Stimulated activated CD4-positive, alpha-beta T cell treated with anti-CD3 and anti-CD28 coated beads, Interleukin-1b, Interleukin-23, amount 100 ng/mL, for 1 hour (primary cell): ENCODE measurements at places on chromosomes 6 and 20.

DNA sequence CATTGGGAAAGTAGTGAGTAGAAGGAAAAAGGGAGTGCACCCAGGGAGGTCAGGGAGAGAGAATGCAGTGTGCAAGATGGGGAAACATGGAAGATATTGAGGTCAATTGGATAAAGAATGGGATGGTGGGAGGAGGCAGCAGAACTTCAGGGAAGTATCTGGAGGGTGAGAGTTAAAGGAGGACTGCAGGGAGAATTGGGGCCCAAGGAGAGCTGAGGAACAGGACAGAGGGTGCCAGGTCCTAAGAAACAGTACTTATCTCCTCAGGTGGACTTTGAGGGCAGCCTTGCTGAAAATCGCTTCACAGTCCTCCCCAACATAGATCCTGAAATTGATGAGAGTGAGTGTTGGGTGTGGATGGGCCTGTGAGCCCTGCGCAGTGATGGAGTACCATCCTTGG, 4.2 kb upstream of the SAPCD1 start:
- no peak for DNase-seq

DNA sequence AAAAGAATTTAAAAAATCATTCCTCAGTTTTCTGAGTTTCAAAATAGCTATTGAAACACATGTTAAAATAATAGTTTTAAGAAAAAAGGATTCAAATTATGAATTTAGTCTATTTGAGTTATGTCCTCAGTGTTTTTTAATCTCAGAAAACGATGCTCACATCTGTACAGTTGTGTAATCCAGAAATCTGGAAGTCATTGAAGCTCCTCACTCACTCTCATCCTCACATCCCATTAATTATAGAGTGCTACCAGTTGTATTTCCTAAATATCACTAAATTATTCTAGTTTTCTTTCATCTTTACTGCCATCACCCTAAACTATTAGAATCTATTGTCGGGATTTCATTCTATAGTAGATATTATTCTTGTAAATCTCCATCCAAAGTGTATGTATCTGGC, 234.7 kb upstream of the RIMS1 start:
- DNase-seq: no peak

DNA sequence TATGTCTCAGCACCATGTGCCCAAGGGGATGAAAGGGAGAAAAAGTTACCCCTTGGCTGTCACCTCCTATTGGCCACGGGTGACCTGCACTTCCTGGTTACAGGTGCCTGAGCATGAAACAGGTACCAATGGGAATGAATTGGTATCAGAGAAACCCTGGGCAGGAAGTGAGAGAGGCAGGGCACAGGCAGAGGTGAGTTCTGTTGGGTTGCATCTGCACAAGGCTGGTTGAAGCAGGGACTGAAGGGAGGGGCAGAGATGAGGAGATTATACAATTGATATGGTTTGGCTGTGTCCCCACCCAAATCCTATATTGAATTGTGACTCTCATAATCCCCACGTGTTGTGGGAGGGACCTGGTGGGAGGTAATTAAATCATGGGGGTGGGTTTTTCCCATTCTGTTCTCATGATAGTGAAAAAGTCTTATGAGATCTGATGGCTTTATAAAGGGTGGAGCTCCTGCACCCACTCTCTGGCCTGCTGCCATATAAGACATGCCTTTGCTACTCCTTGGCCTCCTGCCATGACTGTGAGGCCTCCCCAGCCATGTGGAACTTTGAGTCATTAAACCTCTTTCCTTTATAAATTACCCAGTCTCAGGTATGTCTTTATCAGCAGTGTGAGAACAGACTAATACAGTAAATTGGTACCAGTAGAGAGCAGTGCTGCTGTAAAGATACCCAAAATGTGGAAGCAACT, 291.8 kb downstream of the LRFN2 start:
- no peak for DNase-seq

- no peak for DNase-seq
Measured at GRCh38 chr6:43758617-43759050, 11.4 kb upstream of the VEGFA start.

GRCh38 chr6:55980627-55981211, 105.3 kb upstream of the BMP5 start:
- no peak for DNase-seq

- DNase-seq: no peak
Measured at GRCh38 chr6:144416244-144416643, 131.1 kb downstream of the UTRN start.

DNA sequence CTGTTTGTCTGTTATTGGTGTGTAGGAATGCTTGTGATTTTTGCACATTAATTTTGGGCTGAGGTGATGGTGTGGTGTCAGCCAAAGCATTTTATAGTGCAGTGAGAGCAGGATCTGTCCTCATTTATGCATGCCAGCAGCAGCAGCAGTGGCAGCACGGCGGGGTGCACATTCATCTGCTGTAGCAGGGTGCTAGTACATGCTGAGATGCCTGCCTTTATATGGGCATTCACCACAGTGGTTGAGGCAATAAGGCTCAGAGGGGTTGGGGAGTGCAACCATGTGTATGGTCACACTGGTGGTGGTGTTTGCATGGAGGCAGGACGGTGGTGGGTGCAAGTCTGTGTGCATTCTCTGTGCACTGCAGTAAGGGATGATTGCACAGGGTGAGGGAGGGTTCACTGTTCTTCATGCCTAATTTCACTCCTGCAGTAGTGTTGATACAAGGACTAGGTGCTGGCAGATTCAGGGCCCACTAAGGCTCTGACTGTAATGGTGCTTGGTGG, 129.3 kb upstream of the SYNCRIP start:
- DNase-seq: no peak

DNA sequence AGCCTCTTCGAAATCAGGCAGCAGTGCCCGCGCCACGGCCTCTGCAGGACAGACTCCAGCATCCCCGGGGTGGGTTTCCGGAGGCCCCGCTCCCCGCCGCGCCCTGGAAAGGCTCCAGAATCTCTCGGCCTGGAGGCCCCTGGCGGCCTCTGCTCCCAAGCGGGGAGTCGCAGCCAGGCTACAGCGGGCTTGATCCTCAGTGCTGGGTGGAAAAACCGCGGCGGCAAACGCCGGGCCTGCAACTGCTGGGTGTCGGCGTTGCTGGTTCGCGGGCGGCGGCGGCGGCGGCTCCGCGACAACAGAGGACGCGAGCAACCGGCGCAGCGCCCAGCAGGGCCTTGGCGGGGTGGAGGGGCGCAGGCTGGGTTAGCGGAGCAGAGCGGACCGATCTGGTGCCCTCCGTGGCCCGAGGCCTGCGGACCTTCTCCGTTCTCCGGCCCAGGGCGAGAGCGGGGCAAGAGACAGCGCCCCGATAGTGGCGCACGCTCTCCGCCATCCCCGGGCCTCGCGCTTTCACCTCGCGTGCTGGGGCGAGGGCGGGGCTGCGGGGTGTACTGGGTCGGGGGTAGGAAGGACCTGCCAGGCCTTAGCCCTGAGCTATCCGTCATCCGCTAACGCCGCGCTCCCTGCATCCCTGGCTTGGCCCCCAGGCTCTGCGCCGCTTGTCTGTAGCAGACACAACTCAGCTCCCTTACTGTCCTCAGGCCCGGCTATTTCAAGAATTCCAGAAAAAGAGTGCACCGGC, 3.4 kb upstream of the ZNF292 start:
- peak; percentile 59 for DNase-seq

DNA sequence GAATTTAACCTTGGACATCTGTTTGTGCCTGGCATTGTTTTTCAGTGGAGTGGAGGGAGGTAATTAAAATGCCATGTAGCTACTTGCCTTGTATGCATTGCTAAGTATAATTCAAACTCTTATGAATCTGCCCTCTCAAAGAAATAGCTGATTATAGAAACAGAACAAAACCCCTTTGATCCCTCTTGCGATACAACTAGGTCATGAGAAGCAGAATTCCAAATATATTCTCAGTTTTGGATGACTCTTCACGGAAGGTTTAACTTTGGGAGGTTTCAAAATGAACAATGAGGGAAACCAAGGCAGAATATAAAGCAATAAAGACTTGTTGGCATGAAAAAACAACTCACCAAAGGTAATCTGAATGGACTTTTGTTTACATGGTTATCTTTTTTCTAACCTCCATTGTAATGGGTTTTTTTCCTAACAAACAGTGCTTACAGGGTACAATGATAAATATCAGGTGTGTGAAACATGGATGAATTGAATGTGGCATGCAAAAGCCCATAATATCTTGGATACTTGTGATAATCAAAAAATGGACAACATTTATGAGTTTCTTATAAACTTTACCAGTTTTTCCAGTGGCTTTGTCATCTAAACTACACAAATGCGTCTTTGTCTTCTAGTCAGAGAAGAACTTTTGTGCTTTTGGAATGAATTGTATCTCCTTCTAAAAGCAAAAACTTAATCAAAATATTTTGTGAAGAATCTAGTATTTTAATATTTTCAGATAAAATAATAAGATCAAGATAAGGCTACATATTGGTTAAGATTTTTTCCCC, 15.7 kb upstream of the HEY2 start:
- DNase-seq: no peak

GRCh38 chr6:169966312-169967181, 215.1 kb downstream of the ERMARD start:
- no peak for DNase-seq

- no peak for DNase-seq
Measured at GRCh38 chr6:51342393-51342792, 523.7 kb downstream of the TFAP2B start.
